Adipose tissue (tissue), 3 donors: ENCODE measurements at places on chromosomes 11 and 22. TPM values are rescaled to one million over a fixed set of nuclear protein-coding genes. Genes with fewer than 3 reads are reported as not detected.

LRRC56 gene
- 1.5 TPM for polyA plus RNA-seq

SLC17A6 gene
- polyA plus RNA-seq, result not detected

CSF2RB gene
- 0.89 TPM for polyA plus RNA-seq

ABCG4 gene
- 0.01 TPM for polyA plus RNA-seq

KRTAP5-7 gene
- not detected for polyA plus RNA-seq

HPS4 gene
- polyA plus RNA-seq, result 12.0 TPM

PLAAT2 gene
- 0.13 TPM for polyA plus RNA-seq

HBE1 gene
- not detected for polyA plus RNA-seq

POU2AF1 gene
- not detected for polyA plus RNA-seq

FGF3 gene
- polyA plus RNA-seq, result not detected

SLC5A4 gene
- 0.25 TPM for polyA plus RNA-seq

ZNF280A gene
- not detected for polyA plus RNA-seq

FGF4 gene
- not detected for polyA plus RNA-seq

CECR2 gene
- 0.90 TPM for polyA plus RNA-seq

HYLS1 gene
- polyA plus RNA-seq, result 2.6 TPM

SLC37A2 gene
- 0.64 TPM for polyA plus RNA-seq

ROBO3 gene
- polyA plus RNA-seq, result 21.7 TPM

TECTA gene
- 0.37 TPM for polyA plus RNA-seq

OOSP1 gene
- not detected for polyA plus RNA-seq

C22orf31 gene
- 0.34 TPM for polyA plus RNA-seq

SGSM1 gene
- polyA plus RNA-seq, result 0.45 TPM

PAMR1 gene
- 14.6 TPM for polyA plus RNA-seq

PLCB3 gene
- 5.7 TPM for polyA plus RNA-seq

ARCN1 gene
- polyA plus RNA-seq, result 73.9 TPM

KBTBD3 gene
- polyA plus RNA-seq, result 1.4 TPM

UPK2 gene
- not detected for polyA plus RNA-seq

GPR83 gene
- polyA plus RNA-seq, result 0.03 TPM

TMPRSS6 gene
- polyA plus RNA-seq, result not detected

RSF1 gene
- polyA plus RNA-seq, result 13.5 TPM

PACSIN3 gene
- 15.0 TPM for polyA plus RNA-seq

MMP1 gene
- polyA plus RNA-seq, result 0.09 TPM

CCND1 gene
- polyA plus RNA-seq, result 11.1 TPM

MPZL3 gene
- 1.8 TPM for polyA plus RNA-seq

SCO2 gene
- polyA plus RNA-seq, result 2.2 TPM

SLC1A2 gene
- 0.22 TPM for polyA plus RNA-seq

OR51B2 gene
- not detected for polyA plus RNA-seq

OVCH2 gene
- not detected for polyA plus RNA-seq

FERMT3 gene
- 39.9 TPM for polyA plus RNA-seq

OR51G1 gene
- not detected for polyA plus RNA-seq

OR2AG1 gene
- polyA plus RNA-seq, result not detected

TSSK2 gene
- 0.07 TPM for polyA plus RNA-seq

KDM4F gene
- polyA plus RNA-seq, result not detected

LINC01488 gene
- not detected for polyA plus RNA-seq

DKK3 gene
- polyA plus RNA-seq, result 4.5 TPM

SCN2B gene
- 0.06 TPM for polyA plus RNA-seq

SPTY2D1 gene
- polyA plus RNA-seq, result 4.0 TPM

SEPTIN3 gene
- 0.70 TPM for polyA plus RNA-seq

MS4A15 gene
- 0.03 TPM for polyA plus RNA-seq

ADM gene
- polyA plus RNA-seq, result 477 TPM

IL18 gene
- polyA plus RNA-seq, result 3.2 TPM

UQCR10 gene
- polyA plus RNA-seq, result 192 TPM

OR8G5 gene
- not detected for polyA plus RNA-seq

A4GALT gene
- polyA plus RNA-seq, result 5.3 TPM

IFITM10 gene
- not detected for polyA plus RNA-seq

RPS25 gene
- polyA plus RNA-seq, result 1,949 TPM
